ENCODE measurements at places on chromosomes 11 and 22. TPM values are rescaled to one million over a fixed set of nuclear protein-coding genes. Genes with fewer than 3 reads are reported as not detected.

DNA sequence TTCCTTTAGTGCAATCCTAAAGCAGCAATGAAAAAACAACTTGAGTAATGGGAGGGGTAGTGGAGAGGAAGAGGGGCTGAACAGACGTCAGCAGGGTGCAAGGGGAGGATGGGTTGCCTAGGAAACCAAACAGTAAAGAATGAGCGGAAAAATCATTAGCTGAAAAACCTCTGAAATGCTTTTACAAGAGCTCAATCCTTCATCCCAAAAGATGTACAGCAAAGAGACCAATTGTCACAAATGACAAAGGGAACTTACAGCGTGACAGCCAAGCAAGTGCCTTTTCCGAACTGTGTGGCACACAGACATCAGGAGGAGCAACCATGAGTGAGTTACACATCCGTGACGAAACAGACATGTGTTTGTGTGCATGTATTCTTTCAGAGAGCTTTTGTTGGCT lies 104.6 kb downstream of the SIK3 start:
- DNase-seq: no peak

- no peak for DNase-seq
Observed at GRCh38 chr22:47965896-47966295, 1203.4 kb downstream of the TBC1D22A start.

DNA sequence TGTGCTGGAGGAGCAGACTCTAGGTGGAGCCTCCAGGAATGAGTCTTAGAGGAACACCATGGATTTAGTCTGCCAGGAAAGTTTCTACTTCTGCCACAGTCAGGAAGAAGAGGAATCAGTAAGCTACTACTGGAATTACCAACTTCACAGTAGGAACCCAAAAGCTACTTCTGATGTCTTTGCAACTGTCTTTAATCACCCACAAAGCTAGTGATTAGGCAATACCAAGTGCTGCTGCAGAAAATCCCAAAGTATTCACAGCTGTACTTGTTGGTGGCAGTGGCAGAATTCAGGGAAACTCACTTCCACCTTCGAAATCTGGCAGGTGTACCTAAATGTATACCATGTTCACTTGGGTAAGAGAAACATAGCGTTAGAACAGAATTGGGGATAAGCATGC lies 264.5 kb upstream of the SORL1-AS1 start:
- no peak for DNase-seq

The PLA2G3 gene
- total RNA-seq: not detected

GRCh38 chr22:25331050-25331449 lies 111.6 kb downstream of the CRYBB2 start:
- DNase-seq: no peak

DNA sequence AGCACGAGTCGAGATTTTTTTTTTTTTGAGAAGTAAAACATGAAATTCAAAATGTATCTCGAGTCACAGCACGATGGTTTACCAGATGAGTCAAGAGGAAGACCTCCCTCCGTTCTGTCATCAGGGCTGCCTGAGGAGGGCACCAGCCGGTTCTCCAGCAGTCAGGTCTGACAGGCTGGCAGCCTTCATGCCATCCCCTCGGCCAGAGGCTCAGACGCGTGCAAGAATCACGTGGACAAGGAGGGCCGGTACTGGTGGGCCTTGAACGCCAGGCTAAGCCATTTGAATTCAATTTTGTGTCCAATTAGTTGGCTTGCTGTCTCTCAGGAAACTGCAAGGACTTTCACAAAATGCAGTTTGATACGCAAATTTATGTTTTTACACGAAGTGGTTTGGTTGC lies 1412.2 kb downstream of the BRD1 start:
- peak; percentile 13 for DNase-seq

DNA sequence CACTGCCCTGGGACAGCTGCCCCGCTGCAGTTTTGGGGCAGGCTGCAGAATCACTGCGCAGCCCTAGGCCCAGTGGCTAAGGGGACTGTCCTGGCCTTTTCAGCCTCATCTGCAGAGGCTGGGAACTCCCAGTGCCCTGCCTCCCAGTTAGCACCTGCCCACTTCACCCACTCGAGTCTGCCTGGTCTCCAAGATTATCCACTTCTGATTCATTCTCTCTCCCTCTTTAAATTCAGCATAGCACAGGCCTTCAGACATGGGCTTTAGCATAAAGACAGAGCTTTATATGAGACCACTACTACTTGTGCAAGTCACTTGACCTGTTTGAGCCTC lies 8.9 kb downstream of the DAGLA start:
- no peak for DNase-seq

DNA sequence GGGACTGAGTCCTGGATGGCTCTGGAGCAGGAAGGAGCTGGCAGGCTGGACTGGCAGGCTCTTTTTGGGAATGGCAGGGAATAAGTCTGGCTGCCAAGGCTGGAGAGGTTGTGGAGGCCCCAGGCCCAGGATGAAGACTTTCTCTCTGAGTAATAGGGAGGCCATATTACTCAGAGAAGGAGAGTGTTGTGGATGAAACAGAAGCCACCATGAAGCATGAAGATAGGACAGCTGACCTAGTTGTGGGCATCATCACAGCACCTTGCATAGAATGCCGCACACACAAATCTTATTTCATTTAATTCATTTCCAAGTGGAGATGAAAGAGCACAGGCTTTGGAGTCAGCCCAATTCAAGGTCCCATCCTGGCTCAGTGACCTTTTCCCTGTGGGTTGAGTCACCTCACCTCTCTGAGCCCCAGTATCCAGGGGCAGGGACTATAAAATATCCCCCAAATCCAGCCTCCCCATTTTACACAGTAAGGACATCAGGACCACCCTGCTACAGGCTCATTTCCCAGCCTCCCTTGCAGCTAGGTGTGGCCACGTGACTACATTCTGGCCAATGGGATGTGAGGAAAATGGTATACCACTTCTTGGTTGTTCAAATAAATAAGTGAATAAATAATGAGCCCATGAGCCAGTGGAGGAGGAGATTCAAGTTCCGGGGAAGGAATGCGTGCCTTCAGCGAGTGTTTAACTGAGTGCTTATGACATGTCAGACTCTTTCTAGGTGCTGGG lies 9.4 kb downstream of the CYTH4 start:
- no peak for DNase-seq

GRCh38 chr11:32893343-32894148 lies 935 bp downstream of the QSER1 start:
- peak; percentile 31 for DNase-seq

DNA sequence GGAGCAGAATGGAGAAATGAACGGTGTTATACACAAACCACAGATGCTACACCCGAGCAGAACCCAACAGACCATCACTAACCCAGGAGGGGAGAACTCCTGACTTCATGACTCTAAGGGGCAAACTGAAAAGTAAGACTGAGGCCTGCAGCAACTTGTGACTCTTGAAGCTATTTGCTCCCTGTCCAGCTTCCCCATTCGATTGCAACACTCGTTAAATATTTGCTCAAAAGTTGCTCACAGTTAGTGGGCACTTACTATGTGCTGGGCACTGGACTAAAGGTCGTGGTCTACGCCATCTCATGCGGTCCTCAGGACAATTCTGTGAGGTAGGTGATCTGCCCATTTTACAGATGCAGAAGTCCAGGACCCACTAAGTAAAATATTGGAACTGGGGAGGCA lies 9.5 kb upstream of the ADA2 start:
- no peak for DNase-seq

DNA sequence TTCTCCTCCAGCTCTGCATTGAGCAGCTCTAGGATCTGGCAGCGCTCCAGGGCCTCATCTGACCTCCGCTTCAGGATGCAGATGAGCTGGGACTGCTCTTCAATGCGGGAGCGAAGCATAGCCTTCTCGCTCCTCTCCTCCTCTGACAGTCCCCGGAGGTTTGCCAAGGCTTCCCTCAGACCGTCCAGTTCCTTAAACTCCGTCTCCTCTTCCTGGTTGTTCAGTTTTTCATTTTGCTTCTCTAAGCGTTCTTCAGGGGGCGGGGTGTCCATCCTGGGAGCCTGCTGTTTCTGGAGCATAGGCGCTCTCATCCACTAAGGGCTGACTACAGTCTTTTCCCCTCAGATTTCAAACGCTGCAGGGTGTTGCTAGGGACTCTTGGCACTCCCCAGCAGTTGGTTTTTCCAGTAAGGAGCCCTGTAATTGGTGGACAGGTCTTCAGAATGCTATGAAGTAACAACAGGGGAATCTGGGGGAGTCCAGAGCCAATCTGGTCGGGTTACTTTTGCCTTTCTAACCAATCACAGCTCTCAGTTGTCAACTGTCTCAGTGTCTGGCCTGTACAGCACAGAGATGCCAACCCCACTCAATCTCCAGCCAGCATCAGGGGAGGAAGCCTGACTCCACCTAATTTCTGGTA lies at the start of gene CCDC89:
Gene CCDC89, minus strand, starts transcription at position 376 of the 640 bp plus-strand sequence. Its CDS starts 65 bp downstream, at position 311.
- peak; percentile 58 for DNase-seq

DNA sequence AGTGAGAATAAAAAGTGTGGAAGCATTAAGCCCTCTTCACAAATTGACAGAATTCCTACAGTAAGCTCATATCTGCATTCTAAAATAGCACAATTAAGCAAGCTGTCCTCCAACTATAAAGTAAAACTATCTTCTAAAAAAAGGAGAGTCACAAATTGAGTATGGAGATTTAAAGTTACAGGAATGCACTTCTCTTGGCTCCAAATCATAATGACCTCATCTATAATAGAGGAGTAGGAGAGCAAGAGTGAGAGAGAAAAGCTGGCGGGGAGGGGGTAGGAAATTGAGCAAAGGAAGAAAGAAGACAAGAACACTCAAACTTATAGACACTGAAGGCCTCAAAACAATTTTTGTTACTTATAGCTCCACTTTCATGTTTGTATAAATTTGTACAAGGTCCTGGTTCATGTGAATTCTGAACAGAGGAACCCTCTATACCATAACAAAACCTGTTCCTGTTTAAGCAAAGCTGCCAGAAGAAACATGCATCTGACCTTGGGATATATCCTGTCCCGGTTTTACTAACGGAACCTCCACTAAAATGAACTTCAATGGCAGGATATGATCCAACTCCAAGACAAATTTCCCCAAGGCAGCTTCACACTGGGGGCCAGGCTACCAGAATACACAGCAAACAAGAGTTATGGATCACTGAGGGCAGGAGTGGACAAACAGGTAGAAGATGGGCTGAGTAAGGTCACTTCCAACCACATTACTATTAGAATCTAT lies 37.2 kb downstream of the SLC35F2 start:
- DNase-seq: no peak

- peak; percentile 67 for DNase-seq
Observed at GRCh38 chr22:31332010-31332409, 14.1 kb downstream of the PATZ1 start.

The MB gene
- not detected for total RNA-seq

DNA sequence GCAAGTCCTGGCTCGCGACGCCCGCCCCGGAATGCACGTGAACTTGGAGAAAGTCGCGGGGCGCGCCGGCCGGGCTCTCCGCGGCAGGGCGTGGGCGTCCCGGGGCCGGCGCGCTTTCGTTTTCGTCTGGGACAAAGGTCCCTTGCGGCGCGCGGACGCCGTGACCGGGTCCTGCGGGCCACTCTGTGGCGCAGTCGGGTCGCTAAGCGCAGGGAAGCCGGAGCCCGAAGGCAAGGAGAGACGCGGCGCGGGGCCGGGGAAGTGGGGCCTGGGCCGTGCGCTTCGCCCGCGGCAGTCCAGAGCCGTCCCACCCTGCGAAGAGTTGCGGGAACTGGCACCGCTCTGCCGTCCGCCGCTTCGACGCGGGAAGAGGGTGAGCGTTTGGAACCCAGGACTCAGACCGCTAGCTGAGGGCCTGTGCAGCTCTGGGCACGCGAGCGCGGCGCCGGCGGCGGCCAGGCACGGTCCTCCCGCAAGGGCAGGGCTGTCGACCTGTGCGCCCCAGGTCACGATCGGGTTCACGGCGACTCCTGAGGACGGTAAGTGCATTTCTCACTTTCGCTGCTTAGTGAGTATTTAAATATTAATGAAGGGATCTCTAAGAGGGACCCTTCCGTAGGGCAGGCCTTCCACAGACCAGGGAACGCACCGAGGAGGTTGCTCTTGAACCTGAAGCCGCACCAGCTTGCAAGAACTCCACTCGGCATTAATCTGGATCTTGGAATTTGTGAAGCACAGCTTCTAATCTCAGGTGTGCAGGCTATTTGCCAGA lies 78.0 kb upstream of the PPARA start:
- peak; percentile 46 for DNase-seq

The LARGE1 gene
- 117 TPM for total RNA-seq

The OR5A1 gene
- not detected for total RNA-seq
